ENCODE measurements at places on chromosomes 1 and 21.

DNA sequence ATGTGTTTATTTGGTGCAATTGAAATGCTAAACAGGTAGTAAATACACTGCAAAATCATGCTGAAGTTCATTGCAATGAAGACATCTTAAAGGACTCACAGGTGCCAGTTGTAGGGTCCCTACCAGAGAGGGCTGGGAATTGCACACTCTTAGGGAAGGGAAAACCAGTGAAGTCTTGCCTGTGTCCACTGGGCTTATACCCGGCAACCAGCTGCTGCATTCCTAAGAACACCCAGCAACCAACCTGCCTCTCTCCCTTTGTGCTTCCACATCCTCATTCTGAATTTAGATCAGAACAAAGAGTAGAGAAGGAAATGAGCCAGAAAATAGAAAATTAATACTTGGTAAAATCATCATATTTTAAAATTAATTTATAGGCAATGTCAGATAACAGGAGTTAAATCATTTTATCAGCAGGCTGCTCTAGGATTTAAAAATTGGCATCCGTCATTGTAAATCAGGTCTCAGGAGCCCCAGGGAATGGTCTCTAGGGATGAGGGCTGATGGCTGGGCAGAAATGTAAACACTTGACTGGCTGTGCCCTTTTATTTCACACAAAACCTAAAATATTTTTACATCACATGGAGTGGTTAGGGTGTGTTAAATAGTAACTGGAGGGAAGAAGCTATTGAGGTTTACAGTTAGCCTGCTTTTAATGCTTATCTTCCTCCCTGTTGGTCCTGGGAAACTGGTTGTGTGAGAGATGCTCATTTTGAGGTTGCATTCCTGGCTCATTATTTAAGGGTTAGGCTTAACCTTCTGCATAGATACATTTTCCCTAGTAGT, 31.3 kb downstream of the PTGFRN start:
- DNase-seq = no peak

GRCh38 chr1:41341772-41342562, 19.3 kb upstream of the FOXO6 start:
- DNase-seq = no peak

GRCh38 chr1:116988908-116989307, 12.7 kb upstream of the CD101 start:
- no peak for DNase-seq

GRCh38 chr1:157153746-157154145, 15.6 kb upstream of the ETV3 start:
- DNase-seq = no peak

DNA sequence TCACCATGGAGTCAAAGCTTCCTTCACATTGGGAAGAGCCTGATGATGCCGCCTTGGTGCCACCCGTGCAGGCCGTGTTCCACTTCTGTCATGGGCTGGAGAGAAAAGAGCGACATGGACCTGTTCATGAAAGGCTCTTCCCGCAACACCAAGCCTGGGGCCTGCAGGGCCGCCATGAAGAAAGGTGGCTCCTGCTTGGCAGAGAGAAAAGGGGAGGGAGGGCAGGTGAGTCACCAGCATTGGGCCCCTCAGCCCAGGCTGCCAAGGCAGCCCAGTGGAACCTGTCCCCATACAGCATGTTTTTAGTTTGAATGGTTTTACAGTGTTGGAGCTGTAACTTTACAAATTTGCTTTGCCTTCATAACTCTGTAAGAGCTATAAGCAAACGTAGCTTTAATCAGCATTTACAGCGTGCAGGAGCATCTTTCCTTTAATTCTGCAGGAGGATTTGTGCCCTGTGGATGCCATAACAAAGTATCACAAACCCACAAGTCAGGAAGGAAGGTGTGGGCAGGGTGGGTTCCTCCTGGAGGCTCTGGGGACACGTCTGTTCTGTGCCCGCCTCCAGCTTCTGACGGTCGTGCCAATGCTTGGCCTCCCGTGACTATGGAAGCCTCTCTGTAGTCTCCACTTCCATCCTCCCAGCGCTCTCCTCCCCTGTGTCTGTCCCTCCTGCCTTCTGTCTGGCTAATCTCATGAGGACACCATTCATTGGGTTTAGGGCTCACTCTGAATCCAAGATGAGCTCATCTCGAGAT, 49.1 kb downstream of the RIPK4 start:
- no peak for DNase-seq

- DNase-seq = no peak
These were observed 1.7 kb downstream of the PRRX1 start for GRCh38 chr1:170665629-170666028.

- DNase-seq = no peak
These were observed 304.1 kb upstream of the USP24 start for GRCh38 chr1:55519276-55519675.

DNA sequence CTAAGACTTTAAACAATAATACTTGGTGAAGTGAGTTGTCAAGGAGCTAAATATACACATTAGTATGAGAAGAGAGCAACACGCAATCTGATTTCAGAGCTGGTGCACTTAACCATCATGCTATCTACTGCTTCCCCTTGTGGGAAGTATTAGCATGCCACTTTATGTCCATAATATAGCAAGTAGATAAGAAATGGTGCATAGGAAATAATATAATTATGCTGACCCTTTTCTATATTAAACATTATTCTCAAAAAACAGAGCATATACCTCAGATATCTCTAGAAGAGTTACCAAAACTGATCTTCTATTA, 63.4 kb downstream of the MAGI3 start:
- no peak for DNase-seq

GRCh38 chr1:158259117-158259516, 4.9 kb downstream of the CD1A start:
- DNase-seq = no peak

DNA sequence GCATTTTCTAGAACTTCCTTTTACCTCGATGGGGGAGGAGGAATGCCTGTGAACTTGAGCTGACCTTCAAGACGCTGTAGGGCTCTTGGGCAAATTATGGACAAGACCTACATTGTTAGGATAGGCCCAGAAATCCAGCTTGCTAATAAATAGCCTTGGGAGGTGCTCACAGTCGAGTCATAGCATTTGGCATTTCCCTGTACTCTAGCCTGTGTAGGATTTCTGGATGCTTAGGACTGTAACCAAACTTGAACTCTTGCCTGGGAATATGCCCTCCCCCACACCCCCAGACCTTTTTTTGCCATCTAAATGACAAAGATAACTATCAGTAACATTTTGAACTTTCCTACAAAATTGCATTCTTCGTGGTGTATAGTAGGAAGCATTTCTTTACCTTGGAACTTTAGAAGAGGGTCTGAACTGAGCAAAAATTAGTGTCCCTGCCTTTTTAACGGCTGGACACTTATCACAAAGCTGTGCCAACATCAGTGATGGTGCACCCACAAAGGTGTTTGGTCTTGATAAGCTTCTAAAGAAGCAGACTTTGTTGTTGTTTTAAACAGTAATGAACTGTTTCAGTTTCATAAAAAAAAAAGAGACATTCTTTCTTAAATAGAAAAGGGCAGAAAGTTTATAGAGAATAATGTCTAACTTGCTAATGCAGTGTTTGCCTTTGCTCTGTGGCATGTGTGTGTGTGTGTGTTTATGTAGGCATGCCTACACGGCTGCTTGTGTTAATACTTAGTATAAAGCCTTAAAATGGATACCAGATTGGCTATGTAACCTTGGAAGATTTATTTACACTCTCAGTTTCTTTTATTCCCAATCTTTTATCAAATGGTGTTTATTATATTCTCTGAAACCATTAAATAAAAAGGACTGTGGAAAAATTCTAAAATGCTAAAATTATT, 88.2 kb downstream of the NFIA start:
- no peak for DNase-seq

DNA sequence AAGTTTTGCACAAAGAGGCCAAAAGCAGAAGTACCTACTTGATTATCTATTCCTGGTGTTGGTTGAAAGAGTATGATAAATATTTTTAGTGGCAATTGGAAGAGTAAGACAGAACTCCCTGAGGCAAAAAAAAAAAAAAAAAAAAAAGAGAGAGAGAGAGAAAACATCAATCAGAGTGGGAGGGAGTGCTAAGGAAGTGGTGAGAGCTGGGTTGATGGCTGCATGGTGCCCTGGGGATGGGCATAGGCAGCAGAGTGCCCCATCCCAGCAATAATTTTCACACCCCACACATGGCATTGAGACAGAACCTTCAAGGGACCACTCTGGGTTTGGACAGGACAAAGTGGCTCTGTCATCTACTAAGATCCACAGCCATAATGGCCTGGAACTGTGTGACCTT, 59.4 kb upstream of the FAM20B start:
- DNase-seq = no peak

All from HEK293T (cell line).